Erythroblast (primary cell): ENCODE measurements at places on chromosomes 3 and 15.

- no peak for DNase-seq
These were observed 274.9 kb upstream of the ZPLD1 start for GRCh38 chr3:102159810-102160451.

DNA sequence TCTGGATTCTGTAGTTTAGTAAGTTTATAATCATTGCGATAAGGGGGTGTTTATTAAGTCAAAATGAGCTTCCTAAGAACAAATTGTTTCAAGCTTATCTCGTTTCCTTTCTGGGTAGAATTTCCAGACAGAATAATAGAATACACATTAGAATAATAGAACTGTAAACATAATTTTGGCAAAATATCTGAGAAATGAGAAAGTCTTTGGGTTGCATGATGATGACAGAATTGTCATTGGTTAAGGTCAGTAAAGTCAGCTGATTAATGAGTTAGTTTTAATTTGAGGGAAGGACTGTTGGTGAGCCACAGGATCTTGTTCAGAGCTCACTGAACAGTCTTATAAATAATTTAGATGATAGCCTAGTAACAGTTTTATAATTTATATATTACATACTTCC lies 10.2 kb downstream of the EIF2A start:
- DNase-seq = no peak

DNA sequence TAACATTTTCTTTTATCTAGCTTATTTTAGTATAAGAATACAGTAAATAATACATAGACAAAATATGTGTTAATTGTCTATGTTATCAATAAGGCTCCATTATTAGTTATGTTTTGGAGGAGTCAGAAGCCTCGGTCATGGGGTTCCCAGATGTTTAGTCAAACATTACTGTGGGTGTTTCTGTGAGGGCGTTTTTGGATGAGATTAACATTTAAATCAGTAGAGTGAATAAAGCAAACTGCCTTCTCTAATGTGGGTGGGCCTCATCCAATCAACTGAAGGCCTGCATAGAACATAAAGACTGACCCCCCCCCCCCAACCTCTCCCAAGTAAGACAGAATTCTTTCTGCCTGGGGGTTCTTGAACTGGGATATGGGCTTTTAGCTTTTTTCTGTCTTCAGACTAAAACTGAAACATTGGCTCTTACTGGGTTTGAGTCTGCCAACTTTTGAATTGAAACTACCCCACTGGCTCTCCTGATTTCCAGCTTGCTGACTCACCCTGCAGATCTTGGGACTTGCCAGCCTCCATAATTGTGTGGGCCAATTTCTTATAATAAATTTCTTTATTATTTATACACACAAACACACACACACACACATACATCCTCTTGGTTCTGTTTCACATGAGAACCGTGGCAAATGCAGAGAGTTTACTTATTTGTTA lies 192.0 kb downstream of the TPRG1 start:
- no peak for DNase-seq

DNA sequence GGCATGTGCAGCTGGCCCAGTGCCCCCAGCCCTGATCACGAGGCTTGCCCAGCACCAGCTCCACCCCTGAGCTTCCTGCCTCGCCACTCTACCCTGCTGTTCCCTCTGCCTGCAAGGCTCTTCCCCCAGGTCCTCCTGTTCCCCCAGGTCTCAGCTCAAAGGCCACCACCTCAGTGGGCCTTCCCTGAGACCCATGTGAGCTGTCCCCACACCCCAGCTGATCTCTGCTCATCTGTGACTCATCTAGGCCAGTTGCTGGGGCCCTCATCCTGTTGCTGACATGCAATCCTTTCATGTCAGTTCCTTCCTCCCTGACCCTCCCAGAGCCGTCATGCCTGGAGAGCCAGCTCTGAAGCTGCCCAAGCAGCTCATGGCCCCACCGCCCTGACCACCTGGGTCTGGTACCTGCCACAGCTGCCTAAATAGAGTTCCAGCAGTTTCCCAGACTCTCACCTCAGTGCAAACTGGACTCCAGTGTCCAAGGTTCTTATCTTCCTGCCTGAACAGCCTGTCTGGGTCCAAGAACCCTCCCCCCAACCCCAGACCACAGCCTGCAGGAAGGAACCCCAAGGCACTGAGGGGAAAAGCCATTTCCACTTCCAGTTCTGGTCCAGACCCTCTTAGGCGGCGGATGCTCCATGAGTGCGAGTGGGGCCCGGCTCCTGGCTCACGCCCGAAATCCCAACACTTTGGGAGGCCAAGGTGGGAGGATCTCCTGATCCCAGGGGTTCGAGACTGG lies 116.6 kb upstream of the IQSEC1 start:
- no peak for DNase-seq

- DNase-seq = no peak
These were observed 417.0 kb upstream of the TPM1 start for GRCh38 chr15:62625429-62626033.

GRCh38 chr3:22582266-22582665 lies 620.9 kb upstream of the UBE2E2 start:
- DNase-seq = no peak

GRCh38 chr3:140956058-140956835 lies 14.6 kb downstream of the SLC25A36 start:
- DNase-seq = no peak

- peak; percentile 52 for DNase-seq
These were observed 8.7 kb downstream of the PCSK6 start for GRCh38 chr15:101480613-101481380.

- no peak for DNase-seq
These were observed 8.9 kb downstream of the CA12 start for GRCh38 chr15:63372753-63373152.

DNA sequence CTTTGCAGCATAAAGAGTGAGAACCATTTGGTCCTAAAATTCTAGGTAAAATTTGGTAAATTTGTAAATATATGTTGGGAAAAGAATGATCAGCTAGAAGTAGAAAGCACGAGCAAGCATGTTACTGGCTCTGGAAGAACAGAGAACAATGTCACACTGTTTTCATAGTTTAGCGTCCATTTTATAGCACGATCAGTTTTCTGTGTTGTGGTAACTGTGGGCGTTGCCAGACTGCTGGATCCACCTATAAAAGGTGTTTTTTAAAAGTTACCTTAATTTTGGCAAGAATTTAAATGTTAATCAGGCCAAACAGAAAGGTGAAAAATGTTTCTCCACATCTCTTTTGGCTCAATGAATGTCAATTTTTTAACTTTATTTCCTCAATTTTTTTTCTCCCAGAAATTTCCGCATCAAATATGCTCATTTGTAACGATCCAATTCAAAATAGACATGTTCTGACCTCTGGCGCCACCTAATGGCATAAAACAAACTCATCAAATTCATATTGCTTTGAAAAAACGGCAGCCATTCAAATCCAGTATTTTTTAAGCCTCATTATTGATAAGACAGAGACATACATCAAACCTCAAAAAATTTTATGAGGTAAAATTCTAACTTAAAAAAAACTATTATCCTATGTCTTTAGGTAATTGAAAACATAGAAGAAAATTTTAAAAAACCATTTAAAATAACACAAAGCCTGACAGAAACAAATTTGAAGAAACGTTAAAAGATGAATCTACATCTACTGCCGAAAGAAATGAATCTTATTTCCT lies 5.5 kb upstream of the GP5 start:
- DNase-seq = peak; percentile 80

- no peak for DNase-seq
These were observed 1.2 kb downstream of the GNAI2 start for GRCh38 chr3:50237133-50237651.

DNA sequence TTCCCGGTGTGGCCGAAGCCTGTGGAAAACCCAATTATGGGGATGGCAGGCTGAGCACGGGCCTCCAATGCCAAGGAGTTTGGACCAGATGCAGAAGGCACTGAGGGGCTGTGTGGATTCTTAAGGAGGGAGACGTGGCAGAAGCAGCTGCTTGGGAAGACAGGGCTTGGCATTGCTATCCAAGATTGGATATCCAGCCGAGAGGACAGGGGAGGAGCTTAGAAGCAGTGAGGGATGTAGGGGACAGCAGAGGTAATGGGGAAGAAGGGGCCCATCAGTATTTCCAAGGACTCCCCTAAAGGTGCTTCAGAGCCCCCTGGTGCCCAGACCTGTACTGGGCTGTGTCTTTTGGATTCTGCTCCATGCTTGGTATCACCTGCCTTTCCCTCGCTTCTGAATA lies 112.8 kb upstream of the TLE3 start:
- no peak for DNase-seq

GRCh38 chr15:55221090-55222011 lies 24.6 kb upstream of the RSL24D1 start:
- DNase-seq = peak; percentile 66

- no peak for DNase-seq
These were observed 5.0 kb downstream of the MYD88 start for GRCh38 chr3:38143511-38143910.

GRCh38 chr15:55237219-55238130 lies 40.7 kb upstream of the RSL24D1 start:
- peak; percentile 75 for DNase-seq

- DNase-seq = no peak
These were observed 122.8 kb downstream of the GMNC start for GRCh38 chr3:190739641-190740185.

- DNase-seq = no peak
These were observed 28.8 kb upstream of the SLC41A3 start for GRCh38 chr3:126112531-126113237.

DNA sequence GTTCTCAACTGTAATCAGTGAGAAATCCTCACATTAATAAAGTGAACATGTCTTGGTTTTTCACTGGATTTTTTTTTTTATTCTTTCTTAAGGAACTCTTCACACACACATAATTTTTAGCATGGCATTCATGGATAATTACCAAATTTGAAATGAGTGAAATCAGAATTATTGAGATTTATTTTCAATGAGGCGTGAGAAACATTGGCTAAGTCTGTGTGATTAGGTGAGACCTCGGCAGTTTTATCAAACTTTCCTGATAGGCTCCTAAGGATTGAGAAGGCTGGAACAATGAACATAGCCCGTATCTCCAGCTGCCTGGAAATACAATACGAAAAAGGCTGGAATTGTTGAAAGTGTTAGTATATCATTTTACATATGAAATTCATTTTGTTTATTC lies 35.5 kb downstream of the MDFIC2 start:
- no peak for DNase-seq

DNA sequence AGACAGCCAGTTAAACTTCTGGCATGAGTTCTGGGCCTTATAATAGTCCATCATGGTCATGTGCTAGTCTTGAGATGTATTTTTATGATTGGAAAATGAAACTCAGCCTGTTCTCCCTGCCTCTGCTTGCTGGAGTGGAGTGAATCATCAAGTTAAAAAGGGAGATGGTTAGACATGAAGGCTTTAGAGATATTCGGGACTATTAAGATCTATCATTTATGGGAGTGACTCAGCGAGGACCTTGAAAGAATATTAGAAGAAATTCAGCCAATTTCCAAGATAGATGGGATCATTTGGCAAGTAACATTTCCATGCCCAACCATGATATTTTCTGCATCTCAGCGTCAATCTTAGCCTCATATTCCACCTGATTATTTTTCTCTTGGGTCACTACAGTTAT lies 79.8 kb downstream of the AGBL1 start:
- no peak for DNase-seq

GRCh38 chr3:170961616-170962400 lies 53.4 kb upstream of the EIF5A2 start:
- peak; percentile 27 for DNase-seq

DNA sequence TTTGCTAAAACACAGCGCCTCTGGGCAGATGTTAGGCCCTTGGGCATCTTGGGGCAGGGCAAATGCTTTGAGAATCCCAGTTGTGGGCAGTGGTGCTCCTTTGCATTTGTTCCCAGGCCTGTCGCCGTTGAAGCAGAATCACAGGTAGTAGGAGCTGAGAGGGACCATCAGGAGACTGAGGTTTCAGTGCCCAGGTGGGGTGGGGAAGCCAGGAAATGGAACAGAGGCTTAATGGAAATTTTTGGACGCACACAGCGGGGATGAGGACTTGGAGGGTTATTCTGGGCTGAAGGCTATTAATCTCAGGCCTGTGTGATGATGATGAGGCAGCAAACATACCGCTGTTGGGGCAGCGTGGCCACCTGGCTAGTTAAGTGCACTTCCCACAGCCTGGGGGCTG lies 99.5 kb downstream of the SV2B start:
- DNase-seq = no peak

DNA sequence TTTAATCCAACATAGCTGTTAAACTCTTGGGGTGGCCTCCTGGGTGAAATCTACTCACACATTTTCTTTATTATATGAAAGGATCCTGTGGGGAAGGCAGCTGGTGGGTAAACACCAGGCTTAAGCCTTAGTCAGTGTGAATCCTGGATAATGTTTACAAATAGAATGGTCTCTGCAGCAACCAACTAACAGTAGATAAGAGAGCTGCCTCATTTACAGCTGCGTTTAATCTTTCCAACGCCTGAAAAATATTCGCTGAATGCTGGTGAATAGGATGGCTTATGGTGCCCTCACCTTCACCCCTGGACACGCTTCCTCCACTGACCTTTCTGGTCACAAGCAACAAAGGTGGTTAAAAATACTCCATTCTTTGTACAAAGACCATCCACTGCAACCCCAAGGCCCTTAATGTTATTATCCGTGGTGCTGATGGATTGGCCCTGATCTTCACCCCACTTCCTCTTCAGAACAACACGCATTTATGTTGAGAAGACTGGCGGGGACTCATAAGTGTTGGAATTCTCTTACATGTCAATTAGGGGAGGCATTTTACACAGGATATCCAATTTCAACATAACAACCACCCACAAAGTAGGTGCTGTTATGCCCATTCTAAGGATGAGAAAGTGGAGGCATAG lies 120.0 kb upstream of the FRMD4B start:
- DNase-seq = no peak

DNA sequence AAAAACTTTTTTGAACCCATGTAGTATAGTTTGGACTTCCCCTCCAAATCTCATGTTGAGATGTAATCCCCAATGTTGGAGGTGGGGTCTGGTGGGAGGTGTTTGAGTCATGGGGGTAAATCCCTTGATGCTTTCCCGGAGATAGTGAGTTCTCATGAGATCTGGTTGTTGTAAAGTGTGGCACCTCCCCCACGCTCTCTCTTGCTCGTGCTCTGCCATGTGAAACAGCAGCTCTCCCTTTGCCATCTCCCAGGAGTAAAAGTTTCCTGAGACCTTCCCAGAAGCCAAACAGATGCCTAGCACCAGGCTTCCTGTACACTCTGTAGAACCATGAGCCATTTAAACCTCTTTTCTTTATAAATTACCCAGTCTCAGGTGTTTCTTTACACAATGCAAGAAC lies 16.0 kb upstream of the RNU6-1 start:
- no peak for DNase-seq

DNA sequence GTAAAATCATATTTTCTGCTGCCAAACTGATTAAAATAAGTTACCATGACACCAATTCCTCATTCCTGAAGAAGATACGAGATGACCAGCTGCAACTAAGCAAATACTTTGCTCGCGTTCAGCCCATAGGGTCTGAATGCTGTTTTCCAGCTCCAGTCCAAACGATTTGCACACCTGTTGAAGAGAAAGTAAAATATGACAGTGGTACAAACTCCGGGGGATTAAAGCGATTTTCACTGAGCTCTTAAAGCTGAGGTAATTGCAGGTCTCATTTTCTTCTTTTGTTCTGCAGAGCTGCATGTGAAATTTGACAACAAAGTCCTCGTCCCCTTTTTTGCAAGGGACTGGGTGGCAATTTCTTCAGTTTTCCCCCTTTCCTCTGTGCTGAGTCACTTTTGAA lies 118.4 kb downstream of the NR2F2 start:
- no peak for DNase-seq

- DNase-seq = no peak
These were observed 82.6 kb upstream of the MAGI1 start for GRCh38 chr3:66121318-66121717.

GRCh38 chr3:157261000-157261399 lies 101.1 kb upstream of the CCNL1 start:
- DNase-seq = no peak
